ENCODE measurements at places on chromosomes 11 and 22. TPM values are rescaled to one million over a fixed set of nuclear protein-coding genes. Genes with fewer than 3 reads are reported as not detected.

The OR52H1 gene
- not detected for total RNA-seq

The MTMR3 gene
- total RNA-seq: 18.2 TPM

The NRGN gene
- 1.9 TPM for total RNA-seq

The RAB3IL1 gene
- total RNA-seq: 1.7 TPM

The SCUBE2 gene
- 0.88 TPM for total RNA-seq

The ADAMTS8 gene
- not detected for total RNA-seq

The RAB36 gene
- total RNA-seq: 2.7 TPM

The SLC22A6 gene
- total RNA-seq: not detected

The ARHGAP42 gene
- total RNA-seq: 9.4 TPM

The THAP7 gene
- 41.1 TPM for total RNA-seq

The ALG9 gene
- 33.5 TPM for total RNA-seq

The CHCHD10 gene
- 13.9 TPM for total RNA-seq

The SUSD2 gene
- total RNA-seq: 0.96 TPM

The TRIM29 gene
- total RNA-seq: not detected

The SCN4B gene
- total RNA-seq: not detected

The ZBTB16 gene
- total RNA-seq: not detected

The SCUBE1 gene
- total RNA-seq: 9.2 TPM

The RIMBP3C gene
- total RNA-seq: 0.20 TPM

The MS4A14 gene
- not detected for total RNA-seq

The CCDC73 gene
- not detected for total RNA-seq

The PRG2 gene
- total RNA-seq: not detected

The MS4A1 gene
- not detected for total RNA-seq

The ALDH3B2 gene
- not detected for total RNA-seq

The SERHL2 gene
- 2.2 TPM for total RNA-seq

The HORMAD2 gene
- total RNA-seq: not detected

The CDC45 gene
- 32.2 TPM for total RNA-seq

The OR8A1 gene
- total RNA-seq: not detected

The CD81 gene
- total RNA-seq: 386 TPM

The OR5AK2 gene
- total RNA-seq: not detected

The SMTNL1 gene
- not detected for total RNA-seq

The RAG1 gene
- total RNA-seq: 0.48 TPM

The SLC5A1 gene
- total RNA-seq: not detected

The UBQLN3 gene
- not detected for total RNA-seq

The ANO1 gene
- 7.5 TPM for total RNA-seq

The TSPAN32 gene
- total RNA-seq: 2.7 TPM

The FIBIN gene
- not detected for total RNA-seq

The FOSL1 gene
- 158 TPM for total RNA-seq

The PRR5 gene
- total RNA-seq: 0.29 TPM

The OR8B3 gene
- total RNA-seq: not detected
